Caco-2 (cell line): ENCODE measurements at places on chromosomes 2 and 18.
A peak's percentile ranks its signal among the peaks of the same experiment; 100 is the strongest.

DNA sequence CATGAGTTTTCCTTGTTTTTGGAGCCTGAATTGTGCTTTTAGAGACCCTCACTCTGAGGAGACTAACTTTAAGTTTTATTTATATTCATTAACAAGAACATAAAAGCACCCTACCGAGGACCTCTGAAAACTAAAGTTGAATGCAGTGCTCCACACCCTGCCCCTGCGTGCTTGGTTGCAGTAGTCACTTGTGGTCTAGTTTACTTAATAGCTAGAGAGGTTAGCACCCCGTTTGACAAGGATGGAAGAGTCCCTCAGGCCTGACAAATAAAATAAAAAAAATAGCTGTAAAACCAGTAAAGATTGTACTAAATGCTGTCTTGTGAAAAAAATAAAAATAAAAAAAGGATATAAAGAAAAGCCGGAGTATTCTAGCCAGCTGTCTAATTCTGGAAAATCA lies 395.2 kb downstream of the MTX2 start:
- DNase-seq, result no peak

DNA sequence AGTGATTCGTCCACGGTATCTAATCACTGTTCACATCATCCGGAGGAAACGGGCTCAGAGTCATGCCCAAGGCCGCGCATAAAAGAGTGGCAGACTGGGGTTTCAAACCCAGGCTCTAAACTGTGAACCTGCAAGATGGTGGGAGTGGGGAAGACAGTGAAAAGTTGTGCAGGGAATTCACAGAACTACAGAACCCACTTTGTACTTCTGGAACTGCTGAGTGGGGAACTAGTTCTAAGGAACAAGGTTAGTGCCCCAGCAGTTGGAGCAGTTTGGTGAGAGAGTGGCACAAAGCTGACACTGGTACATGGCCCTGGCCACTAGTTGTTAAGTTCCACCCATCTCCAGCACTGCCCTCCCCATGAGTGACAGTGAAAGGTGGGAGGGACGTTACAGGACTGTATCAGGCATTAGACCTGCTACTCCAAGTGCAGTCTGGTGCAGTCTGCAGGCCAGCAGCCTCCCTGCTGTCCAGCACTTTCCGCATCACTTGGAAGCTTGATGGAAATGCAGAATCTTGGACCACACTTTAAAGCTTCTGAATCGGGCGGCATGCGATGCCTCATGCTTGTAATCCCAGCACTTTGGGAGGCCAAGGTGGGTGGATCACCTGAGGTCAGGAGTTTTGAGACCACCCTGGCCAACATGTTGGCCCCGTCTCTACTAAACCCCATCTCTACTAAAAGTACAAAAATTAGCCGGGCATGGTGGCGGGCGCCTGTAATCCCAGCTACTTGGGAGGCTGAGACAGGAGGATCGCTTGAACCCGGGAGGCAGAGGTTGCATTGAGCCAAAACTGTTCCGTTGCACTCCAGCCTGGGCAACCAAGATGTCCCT lies 47.3 kb downstream of the C2orf42 start:
- peak; percentile 71 for DNase-seq

DNA sequence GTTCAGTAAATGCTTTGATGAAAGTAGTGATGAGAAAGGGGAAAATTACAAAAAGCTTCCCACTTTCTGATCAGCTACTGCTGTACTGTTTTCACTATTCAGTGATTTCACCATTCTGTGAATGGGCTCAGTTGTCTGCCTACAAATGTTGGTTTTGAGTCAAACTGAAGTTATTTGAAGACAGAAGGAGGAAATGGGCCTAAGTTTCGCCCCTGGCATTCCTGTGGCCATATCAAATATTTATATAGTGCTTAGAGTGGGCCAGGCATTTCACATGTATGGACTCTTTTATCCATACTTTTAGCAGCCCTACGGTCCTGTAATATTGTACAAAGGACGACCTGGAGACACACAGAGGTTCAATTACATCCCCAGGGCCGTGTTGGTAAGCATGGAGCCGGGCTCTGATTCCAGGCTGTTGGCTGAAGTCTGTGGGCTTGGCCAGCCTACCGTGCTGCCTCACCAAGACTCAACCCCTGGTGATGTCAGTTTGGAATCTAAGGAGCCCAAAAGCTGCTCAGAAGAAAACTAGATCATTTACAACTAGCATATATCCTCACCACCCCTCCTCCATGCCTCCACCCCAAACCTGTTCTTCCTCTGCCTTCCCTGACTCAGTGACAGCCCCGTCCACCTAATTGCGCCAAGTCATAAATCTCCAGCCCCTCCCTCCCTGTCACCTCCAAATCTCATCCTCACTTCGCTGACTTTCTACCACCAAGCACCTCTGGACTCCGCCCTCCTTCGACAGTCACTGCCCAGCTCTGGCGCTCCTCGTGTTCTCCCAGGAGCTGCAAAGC lies 10.1 kb upstream of the GRHL1 start:
- no peak for DNase-seq

DNA sequence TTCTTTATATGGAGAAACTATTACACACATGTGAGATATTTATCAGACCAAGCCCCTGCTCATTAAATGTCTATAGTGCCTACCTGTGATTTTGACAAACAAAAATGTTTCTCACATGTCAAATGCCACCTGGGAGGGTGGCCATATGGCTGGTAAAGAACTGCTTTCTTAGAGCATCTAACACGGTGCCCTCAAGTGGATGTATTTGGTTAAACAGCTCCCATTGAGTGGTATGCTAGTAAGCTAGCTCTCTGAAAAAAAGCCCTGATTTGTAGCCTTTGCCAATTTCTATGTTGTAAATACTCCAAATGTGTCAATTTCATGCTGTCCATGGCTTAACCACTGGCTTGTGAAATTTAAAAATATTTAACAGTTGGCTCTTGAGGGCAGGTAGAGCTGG lies 94.6 kb downstream of the PMAIP1 start:
- DNase-seq, result no peak

DNA sequence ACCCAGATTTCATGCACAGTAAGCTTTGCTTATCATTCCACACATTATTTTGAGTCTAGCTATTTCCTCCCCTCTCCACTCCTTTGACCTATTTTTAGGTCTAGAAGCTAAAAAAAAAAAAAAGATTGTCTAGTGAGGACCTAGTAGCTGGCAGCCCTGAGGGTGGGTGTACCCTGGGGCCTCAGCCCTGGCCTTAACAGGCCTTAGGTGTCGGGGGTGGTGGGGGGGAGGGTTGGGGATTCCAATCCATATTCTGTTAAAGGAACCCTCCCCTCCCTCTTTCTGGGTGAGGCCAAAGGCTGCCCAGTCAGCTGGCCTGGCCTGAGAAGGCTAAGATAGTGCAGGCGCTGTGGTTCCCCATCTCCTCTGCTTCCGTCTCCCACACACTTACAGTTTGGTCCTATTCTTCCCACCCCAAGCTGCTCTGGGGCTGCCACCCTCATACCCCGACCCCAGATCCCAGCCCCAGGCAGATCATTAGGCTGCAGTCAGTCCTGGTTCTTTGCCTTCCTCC lies 65.5 kb upstream of the HK2 start:
- DNase-seq, result no peak

DNA sequence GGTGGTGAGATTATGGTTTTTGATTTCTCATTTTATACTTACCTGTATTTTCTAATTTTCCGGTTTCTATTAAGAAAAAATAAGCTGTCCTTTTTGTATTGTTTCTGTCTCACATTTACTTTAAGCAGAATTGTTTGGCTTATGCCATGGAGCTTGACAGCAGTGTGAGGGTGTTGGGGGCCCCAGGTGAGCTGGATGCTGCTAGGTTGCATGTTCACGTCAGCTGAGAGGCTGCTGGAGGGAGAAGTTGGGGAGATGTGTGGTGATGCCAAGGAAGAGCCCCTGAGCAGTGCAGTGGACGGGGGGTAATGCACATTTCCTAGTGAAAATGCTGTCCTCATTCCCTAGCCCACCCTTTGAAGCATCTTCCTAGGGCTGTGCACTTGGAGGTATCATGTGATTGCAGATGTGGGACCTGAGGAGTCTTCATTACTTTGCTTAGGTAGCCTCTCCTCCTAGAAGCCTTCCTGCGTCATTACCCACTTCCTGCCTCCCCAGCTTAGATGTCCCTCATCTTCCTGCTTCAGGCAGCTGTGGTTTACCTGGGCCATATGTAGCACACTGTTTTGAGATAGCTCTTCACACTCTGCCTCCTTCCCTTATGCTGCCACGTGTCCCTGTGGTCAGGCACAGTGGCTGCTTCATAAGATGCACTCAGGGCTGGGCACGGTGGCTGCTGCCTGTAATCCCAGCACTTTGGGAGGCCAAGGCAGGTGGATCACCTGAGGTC lies 16.2 kb downstream of the ATG16L1 start:
- DNase-seq, result no peak

DNA sequence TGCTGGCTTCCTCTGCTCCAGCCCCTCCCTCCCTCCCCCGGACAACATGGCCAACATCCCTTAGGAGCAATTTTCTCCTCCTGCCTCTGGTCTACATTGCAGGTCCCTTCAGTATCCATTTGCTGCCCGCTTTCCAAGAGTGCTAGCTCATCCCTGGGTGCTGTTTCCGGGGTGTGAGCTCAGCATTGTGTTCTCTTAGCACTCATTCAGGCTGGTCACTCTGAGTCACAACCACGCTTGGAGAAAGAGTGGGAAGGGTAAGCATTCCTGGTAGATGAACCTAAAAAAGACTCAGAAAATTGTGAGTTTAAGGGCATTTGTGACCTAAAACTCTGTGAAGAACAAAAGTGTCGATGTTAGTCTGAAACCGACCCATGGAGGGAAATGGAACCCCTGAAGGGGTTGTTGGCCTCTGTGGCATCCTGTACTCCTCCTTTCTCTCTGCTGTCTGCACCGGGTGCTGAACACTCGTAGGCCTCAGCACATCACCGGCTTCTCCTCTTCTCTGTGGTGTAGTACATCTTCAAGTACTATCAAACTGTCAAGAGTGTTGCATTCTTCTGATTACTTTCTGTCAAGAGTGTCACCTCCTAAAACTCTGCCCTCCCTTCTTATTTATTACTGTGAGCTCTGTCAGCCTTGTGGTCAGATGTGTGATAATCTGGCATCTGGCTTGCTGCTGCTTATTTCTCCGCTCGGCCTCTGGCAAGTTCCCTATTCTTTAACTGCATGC lies 73.0 kb downstream of the CTNNA2 start:
- DNase-seq, result no peak
